ENCODE measurements at places on chromosomes 4 and X.

DNA sequence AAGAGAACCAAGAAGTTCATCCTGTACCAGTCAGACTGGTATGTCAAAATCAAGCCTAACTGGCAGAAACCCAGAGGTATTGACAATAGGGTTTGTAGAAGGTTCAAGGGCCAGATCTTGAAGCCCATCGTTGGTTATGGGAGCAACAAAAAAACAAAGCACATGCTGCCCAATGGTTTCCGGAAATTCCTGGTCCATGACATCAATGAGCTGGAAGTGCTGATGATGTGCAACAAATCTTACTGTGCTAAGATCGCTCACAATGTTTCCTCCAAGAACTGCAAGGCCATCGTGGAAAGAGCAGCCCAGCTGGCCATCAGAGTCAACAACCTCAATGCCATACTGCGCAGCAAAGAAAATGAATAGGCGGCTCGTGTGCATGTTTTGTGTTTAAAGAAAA lies 172.7 kb upstream of the MED14 start:
- no peak for DNase-seq

- DNase-seq, result no peak
These were observed 56.2 kb downstream of the AWAT2 start for GRCh38 chrX:69993494-69993893.

DNA sequence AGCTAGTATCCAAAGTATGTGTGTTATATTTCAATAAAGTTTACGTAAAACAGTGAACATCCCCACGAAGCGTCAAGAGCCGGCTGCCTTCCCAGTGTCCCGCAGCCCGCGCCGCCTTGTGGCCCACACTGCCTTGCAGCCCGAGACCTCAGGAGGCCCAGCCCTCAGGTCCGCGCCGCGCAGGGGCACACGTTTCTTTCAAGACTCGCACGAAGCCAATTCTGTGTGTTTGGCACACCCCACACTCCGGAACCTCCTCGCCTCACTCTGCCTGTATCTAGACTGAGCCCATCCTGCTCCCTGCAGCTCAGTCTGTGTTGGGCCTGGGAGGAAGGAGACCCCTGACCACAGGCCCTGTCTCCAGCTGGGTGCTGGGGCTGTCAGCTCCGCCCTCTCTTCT lies 5.8 kb downstream of the LRPAP1 start:
- no peak for DNase-seq

DNA sequence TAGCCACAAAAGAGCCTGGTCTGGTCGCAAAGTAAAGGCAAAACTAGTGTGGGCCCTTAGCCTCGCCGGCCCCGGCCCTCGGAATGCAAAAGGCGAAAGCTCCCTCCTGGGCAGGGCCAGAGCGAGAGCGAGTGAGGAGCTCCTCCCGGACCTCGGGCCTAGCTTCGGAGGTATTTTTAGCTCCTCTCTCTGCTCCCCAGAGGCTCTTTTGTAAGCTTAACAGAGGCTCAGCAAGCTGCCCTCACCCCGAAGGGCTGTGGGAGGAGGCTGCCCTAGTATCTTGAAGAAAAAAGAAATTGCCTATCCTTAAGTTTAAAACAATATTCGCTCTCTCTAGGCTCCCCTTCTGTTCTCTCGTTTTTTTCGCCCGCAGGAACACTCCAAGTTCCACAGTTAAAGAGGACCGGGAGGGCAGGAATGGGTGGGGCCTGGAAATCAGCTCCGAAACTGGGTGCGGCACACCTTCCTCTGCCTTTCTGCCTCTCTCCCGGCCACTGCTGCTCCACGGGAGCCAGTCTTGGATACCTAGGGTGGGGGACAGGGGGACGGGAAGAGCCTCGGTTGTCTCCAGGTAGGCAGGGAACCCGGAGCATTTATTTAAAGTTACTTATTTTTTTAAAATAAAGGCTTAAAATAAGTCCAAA lies 12.1 kb downstream of the HAND2 start:
- no peak for DNase-seq

DNA sequence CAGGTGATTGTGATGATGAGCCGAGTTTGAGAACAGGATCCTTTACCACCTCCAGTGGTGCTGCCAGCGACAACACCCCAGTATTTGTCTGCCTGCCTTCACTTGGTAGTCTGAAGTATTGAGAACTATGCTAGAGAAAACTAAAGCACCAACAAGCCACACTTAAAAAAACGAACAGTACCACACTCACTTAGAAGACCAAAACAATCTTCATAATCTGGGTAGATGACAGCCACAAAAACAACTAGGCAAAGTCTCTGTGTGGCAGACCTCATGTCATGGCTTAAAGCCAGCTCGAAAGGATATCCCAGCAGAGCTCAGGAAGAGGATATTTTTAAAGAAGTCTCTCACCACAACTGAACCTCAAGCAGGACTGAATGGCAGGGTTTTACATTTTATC lies 236.0 kb downstream of the GPC3 start:
- DNase-seq, result no peak

GRCh38 chr4:148007792-148008191 lies 275.9 kb downstream of the ARHGAP10 start:
- no peak for DNase-seq

- DNase-seq, result no peak
These were observed 83.4 kb upstream of the COX18 start for GRCh38 chr4:73152893-73153292.

DNA sequence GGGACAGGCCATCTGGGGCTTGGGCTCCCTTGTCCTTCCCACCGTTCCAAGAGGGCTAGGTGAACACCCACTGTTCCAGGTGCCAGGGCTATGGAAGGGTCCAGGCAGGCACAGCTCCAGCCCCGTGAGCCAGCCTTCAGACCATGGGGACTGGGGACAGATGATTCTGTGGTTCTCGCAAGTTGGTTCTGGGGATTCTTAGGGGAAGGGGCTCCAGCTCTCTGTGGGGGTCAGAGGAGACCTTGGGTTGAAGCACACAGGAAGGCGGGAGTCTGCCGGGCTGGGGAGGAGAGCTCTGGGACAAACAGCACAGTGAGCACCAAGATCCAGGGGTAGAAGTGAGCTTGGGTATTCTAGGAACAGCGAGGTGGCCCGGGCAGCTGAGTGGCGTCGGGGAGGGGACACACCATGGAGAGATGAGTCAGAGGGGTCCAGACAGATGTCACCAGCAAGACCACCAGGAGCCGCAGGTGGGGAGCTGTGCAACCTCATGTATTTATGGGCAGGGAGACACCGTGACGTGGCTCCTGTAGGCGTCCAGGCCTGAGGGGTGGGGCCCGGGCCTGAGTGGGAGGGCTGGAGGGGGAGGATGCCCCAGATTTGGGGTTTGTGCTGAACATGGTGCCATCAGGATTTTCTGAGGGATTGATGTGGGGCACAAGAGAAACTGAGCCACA lies 48.8 kb upstream of the HMX1 start:
- no peak for DNase-seq

DNA sequence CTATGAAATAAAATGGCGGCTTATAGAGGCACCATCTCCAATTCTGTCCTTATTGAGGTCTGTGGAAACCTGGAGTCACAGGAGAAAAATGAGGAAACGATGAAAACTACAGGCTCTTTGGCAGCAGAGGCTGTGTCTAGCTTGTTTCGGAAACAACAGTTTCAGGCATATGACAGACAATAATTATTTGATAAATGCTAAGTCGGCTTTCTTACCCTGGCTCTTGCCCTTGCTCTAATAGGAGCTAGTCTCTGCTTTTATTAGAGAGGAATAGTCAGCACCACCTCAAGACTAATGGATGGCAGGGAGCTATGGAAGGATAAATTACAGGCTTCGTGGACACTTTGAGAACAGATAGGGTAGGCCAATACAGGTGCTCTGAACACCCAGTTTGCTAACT lies 24.3 kb downstream of the HADH start:
- no peak for DNase-seq

DNA sequence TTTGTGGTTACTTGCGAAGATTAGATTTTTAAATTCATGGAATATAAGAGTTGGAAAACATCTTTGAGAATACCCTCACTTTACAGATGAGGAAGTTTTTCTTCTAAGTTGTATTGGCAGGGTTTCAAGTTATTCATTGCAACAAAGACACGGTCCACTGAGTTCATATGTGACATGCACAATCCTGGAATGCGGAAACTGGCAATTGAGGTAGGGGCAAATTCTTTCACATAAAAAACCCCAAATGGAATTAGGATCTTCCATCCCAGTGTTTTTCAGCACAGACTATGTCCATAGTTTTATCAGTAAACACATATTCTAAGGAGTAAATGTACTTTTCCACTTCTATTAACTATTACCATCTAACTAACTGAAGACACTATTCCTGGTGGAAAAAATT lies 81.8 kb upstream of the NAP1L5 start:
- DNase-seq, result no peak

All from T-helper 9 cell (primary cell).